ENCODE measurements at places on chromosomes 3 and 15. TPM values are rescaled to one million over a fixed set of nuclear protein-coding genes. Genes with fewer than 3 reads are reported as not detected.

DNA sequence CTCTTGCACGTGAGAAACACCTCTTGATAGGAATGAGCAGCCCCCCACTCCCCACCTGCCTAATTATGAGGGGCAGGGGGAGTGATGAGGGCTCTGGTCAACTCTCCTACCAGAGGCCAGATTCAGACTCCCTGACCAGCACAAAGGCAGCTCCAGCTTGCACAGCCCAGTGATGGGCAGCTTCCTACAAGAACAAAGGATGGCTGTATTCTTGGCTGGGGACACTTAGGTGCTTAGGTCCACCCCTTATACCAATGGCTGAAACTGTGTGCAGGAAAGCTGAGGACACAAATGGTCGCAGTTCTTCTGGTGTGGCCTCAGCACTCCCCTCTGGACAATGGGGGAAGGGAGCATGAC, 81.8 kb downstream of the IQSEC1 start:
- DNase-seq: no peak

GRCh38 chr3:192367616-192368015, 359.7 kb downstream of the FGF12 start:
- no peak for DNase-seq

GRCh38 chr3:132622761-132623160, 25.7 kb downstream of the ACKR4 start:
- no peak for DNase-seq

DNA sequence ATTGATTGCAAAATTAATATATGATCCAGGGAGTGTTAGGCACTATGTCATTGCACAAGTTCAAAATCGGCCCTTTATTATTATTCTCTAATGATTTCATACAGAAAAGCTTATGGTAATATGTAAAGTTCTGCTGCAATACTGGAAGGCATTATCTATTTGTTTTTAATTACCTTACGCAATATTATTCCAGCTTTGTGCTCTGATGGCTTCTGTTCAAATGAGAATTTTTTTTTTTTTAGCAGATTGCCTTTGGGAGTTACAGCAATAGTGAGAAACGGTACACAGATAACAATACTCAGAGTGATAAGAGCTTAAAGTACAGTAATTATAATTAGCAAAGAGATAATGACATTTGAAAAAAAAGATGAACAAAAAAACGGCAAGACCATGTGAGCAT, 602.2 kb upstream of the ALCAM start:
- no peak for DNase-seq

- DNase-seq: no peak
Observed at GRCh38 chr15:77654975-77655374, 22.3 kb upstream of the LINGO1 start.

DNA sequence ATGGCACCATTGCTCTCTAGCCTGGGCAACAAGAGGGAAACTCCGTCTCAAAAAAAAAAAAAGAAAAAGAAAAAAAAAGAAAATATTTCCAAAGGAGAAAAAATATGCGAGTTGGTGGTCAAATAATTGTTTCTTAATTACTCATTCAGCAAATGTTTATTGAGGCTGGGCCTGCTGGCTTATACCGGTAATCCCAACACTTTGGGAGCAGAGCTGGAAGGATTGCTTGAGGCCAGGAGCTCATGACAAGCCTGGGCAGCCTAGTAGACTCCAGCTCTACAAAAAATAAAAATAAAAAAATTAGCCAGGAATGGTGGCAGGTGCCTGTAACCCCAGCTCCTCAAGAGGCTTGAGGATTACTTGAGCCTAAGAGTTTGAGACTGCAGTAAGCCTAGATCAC, 4.1 kb downstream of the KNL1 start:
- no peak for DNase-seq

DNA sequence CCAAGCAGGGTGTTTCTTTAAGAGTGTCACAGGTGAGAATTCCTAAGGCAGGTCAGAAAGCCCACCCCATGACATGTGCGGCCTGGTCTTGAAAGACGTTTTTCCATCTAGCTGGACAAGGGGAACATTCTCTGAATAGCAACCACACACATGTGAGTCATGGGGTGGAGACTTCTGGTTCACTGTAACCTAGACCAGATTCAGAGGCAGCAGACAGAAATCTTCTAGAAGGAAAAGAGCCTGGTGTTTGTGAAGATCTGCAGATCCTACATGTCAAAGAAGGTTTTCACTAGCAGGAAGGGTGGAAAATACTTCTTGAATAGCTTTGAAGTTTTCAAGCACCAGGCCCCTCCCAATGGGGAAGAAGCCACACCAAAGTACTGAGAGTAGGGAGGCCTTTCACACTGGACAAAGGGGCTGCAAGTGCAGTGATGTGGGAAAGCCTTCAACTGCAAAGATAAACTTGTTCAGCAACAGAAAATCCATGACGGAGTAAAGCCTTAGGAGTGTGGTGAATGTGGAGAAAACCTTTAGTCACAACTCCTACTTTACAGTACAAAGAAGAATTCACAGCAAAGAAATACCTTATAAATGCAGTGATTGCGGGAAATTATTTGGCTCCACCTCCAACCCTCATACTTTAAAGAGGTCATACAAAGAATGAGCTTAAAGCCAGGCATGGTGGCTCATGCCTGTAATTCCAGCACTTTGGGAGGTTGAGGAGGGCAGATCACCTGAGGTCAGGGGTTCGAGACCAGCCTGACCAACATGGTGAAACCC, 17.6 kb downstream of the ADAM10 start:
- no peak for DNase-seq

- DNase-seq: no peak
Observed at GRCh38 chr3:183745300-183746098, 47.9 kb downstream of the YEATS2 start.

- no peak for DNase-seq
Observed at GRCh38 chr3:24155276-24155675, 210.2 kb downstream of the NR1D2 start.

- DNase-seq: no peak
Observed at GRCh38 chr3:17577796-17578520, 164.5 kb downstream of the TBC1D5 start.

GRCh38 chr15:68401496-68402431, 30.2 kb downstream of the ITGA11 start:
- no peak for DNase-seq

Gene SLC22A13
- 2.2 TPM for total RNA-seq

DNA sequence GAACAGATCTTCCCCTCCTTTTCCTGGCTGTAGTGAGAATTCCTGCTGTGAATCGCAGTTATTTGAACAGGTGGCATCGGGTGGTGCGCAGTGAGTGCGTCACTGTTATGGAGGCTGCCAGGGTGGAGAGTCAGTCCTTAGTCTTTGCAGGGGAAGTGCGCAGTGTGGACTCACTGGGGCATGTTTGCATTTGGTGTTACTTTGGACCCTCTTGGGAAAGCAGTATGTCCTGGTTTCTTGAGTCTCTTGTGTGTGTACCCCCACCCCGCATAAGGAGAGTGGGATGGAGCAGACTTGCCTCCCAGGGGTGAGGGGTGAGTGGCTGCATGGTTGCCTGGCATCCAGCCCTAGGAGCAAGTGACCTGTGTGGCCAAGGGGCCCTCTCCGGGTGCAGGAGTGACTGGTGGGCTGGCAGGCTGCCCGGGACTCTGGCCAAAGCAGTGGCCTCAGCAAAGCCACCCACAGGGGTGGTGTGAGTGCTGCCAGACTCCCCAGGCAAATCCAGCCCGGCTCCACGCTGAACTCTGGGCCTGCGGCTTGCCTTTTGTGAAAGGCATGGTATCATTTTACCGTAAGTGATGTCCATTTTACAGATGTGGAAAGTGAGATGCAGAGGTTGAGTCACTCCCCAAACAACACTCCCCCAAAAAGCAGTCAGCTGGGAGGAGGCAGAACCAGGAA, 46.4 kb downstream of the DNASE1L3 start:
- DNase-seq: no peak

Gene CRYGS
- total RNA-seq: 4.4 TPM

Gene NPAP1
- total RNA-seq: not detected

- DNase-seq: no peak
Observed at GRCh38 chr3:45547764-45548680, 46.5 kb upstream of the LIMD1 start.

GRCh38 chr15:42401544-42402454, 42.5 kb downstream of the CAPN3 start:
- no peak for DNase-seq

Gene MITF
- total RNA-seq: 12.7 TPM

DNA sequence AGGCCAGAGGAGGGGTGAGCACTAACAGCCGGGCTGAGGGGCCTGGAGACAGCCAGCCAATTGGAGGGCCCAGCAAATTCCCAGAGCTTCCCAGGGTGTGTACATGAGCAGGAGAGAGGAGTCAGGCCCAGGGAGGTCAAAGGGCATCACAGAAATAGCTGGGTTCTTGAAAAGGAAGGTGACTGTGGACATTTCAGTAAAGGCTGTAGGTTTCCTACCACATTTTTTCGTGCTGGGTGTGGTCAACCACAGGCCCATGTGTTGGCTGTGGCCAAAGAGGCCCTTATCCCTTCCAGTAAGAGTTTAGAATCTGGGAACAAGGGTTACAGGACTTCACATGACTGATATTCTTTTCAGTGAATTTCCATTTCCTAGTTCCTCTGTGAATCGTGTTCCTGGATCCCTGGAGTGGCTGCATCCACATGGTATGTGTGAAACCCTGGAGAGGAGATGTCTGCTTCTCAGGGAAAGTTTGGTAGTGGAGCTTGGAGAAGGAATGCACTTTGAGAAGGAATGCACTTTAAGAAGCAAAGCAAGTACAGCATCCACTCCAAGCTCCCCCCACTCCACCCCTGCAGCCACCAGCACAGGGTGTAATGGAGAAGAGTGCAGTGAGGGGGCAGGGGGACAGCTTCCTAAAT, 73.2 kb upstream of the HEG1 start:
- DNase-seq: no peak

Measured in thoracic aorta (tissue), 2 donors.